ENCODE measurements at places on chromosomes 7 and 10. TPM values are rescaled to one million over a fixed set of nuclear protein-coding genes. Genes with fewer than 3 reads are reported as not detected.

Gene APBB1IP
- 4.2 TPM for total RNA-seq

- DNase-seq, result no peak
Measured at GRCh38 chr10:26574783-26575182, 122.7 kb upstream of the PDSS1 start.

DNA sequence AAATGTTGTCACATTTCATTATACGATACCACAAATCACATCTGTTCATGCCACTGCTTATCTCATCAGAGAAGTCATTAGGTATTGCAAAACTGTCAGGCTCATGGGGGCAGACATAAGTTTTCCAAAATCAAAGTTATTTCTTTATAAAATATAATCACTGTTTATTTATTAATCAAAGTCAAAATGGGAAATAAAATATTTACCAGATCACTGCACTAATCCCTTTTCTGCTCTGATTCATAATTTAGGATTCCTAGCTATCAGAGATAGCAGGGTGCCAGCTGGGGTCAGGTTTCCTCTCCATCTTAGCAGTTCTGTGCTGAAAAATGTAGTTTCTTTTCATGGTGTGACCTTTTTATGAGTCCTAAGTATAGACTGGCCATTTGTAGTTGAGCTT, 117.7 kb upstream of the LANCL2 start:
- no peak for DNase-seq

Gene NAT16
- total RNA-seq, result 3.3 TPM

DNA sequence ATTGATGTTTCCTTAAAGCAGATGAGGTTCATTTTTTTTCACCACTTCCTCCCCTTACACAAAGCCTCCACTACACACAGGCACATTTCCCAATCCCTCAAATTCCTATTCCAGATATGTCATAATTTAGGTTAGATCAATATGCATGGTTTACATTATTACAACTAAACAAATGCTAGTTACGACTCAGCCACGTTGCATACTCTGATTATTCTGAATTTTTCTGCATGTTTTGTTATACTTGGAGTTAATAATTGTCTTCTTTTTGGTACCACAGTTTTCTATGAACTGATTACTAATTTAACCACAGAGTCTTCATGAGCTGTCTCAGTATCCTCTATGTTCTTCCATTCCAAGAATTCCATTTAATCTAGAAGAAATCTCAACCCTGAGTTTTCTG, 4.4 kb upstream of the BICC1 start:
- DNase-seq, result no peak

Data from dorsolateral prefrontal cortex (tissue), 122 donors.